Mesothelial cell of epicardium (in vitro differentiated cells): ENCODE measurements at places on chromosomes 5 and 9.

DNA sequence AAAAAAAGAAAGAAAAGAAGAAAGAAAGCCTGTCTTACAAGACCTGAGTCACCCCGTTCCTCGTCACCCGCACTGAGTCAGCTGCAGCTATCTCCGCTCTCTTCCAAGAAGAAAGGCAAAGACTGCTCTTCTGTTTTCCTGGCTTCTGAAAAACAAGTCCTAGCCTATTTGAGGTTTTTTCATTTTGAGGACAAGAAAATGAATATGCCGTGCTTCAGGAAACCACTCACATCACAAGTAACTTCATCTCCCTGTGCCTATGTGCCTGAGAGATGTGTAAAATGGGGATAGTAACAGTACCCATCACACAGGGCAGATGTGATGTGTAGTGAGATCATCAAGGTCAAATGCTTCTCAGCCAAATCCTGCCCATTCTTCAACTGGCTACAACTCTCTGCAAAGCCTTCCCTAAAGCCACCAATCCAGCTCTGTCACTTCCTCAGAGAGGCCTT is 78.4 kb downstream of the GLDC start:
- DNase-seq = no peak

DNA sequence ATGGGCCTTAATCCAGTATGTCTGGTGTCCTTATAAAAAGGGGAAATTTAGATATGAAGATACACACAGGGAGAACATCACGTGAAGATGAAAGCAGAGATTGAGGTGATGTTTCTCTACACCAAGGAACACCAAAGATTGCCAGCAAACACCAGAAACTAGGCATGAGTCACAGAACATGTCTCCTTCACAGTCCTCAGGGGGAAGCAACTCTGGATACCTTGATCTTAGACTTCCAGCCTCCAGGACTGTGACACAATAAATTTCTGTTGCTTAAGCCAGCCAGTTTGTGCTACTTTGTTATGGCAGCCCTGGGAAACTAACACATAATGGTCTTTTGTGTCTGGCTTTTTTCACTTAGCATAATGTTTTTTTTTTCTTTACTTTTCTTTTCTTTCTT is 41.2 kb upstream of the STRBP start:
- no peak for DNase-seq

DNA sequence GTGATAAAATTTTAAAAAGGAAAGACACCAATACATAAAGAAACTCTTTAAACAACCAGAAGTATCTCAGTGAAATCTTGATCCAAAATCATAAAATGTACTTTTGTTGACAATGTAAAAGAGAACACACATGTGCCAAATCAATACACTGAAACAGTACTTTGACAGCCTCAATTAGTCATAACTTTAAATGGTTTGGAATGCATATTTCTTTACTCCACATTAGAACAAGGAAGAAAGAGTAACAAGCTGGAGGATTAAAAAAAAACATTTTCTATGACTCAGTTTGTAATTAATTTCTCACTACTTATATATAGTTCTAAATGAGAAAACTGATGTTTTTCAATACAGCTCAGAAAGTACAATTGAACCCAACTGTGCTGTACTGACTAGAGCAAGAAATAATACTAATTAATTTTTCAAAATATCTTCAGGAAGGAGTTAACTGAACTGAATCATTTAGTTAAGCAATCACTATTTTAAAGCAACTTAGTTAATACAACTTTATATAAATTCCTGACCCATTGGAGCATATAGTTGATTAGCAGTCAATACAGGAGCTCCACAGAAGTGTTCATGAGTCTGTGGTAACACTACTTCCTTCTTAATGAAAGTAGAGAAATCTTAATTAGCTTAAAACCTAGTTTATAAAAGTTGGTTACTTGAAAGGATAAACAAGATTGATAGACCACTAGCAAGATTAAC is 101.0 kb downstream of the NR3C1 start:
- DNase-seq = no peak

GRCh38 chr5:170552621-170553115 is 48.8 kb downstream of the KCNIP1 start:
- DNase-seq = peak; percentile 86

DNA sequence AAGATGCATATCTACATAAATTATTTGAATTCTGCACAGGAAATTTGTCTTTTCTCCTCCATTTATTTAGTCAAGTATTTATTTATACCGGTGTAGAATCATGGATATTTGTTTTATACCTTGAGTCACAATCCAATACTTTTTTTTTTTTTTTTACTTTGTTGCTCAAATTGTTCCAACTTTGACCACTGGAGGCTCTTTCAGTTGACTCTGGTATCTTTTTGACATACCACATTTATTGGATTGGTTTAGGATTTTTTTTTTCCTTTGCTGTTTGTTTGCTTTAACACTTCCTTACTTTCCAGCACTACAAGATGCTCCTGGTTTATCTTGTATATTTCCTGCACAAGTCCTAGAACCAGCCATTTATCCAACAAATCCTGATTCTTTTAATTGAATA is 543.1 kb upstream of the RIOK2 start:
- no peak for DNase-seq

DNA sequence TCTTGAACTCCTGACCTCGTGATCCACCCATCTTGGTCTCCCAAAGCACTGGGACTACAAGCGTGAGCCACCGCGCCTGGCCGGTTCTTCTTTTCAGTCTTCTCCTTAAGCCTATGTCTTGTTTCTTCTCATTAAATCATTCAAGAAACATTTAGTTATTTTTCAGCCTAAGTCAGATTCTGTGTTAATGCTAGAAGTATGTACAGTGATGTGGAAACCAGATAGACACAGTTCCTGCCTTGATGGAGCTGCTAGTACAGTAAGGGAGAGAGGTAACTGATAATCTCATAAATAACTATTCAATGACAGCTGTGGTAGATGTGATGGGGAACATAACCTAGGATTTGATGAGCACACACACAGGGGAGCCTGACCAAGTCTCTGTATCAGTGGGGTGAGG is 46.3 kb upstream of the NR3C1 start:
- DNase-seq = no peak

DNA sequence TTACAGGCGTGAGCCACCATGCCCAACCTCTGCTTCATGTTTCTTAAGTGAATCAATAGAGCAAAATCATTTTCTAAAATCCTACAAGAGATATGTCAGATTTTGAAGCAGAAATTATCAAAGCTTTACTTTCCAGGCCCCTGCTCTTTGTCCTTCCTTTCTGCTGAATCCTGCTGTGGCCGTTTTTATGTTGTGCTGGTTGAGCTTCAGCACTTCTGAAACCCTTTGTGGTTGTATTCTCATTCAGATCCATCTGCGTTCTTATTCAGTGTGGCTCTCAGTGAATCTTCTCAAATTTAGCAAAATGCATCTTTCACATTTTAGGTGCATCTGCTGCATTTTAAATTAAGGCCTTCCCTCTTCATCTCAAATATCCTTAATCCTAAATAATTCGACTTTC is 26.0 kb downstream of the JMY start:
- DNase-seq = no peak

DNA sequence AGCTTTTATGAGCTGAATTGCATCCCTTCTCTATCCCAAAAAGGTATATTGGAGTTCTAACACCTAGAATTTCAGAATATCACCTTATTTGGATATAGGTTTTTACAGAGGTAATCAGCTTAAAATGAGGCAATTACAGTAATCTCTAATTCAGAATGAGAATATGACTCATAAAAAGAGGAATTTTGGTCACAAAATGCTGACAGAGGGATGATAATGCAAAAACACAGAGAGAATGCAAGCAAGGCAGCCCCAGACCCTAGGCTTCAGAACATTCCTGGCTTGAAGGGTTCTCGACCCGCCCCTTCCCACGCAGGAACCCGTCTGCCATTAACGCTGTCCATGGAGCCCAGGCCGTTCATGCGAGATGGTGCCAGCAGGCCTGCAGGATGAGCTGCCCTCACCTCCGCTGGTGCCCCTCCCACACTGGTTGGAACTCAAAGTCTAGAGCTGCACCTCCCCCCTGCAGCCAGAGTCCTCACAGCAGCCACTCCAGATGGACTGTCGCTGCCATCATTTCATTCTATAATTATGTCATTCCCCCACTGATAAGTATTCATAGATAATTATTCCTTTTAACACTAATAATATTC is 1173.4 kb upstream of the ACO1 start:
- no peak for DNase-seq

- no peak for DNase-seq
Measured at GRCh38 chr9:89778100-89779090, 173.6 kb downstream of the GADD45G start.

GRCh38 chr5:86442036-86442745 is 175.6 kb upstream of the COX7C start:
- DNase-seq = no peak

GRCh38 chr5:168155585-168155984 is 135.9 kb upstream of the WWC1 start:
- DNase-seq = no peak

DNA sequence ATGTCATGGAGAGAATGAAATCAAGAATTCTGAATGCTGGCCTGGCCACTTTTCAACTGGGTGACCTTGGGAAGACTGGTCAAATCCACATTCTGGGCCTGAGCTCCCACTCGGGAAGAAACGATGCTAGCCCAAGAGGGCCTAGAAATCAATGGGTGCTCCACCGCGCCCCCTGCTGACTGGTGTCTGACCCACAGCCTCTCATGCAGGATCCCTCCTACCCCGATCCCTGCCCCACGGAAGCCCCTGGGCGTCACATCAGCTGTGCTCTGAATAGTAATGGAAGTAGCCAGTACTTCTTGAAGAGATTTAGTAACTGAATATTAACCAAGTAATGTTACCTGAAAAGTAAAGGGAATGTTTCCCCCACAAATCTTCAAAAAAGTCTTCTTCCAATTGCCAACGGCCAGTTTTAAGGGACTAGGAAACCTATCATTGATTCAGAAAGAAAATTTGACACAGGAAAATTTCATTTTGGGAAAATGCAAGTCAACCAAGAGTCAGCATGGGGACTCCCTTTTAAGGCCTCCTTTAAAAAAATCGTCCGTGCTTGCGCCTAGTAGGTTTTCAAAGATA is 43.9 kb downstream of the CRB2 start:
- DNase-seq = no peak

DNA sequence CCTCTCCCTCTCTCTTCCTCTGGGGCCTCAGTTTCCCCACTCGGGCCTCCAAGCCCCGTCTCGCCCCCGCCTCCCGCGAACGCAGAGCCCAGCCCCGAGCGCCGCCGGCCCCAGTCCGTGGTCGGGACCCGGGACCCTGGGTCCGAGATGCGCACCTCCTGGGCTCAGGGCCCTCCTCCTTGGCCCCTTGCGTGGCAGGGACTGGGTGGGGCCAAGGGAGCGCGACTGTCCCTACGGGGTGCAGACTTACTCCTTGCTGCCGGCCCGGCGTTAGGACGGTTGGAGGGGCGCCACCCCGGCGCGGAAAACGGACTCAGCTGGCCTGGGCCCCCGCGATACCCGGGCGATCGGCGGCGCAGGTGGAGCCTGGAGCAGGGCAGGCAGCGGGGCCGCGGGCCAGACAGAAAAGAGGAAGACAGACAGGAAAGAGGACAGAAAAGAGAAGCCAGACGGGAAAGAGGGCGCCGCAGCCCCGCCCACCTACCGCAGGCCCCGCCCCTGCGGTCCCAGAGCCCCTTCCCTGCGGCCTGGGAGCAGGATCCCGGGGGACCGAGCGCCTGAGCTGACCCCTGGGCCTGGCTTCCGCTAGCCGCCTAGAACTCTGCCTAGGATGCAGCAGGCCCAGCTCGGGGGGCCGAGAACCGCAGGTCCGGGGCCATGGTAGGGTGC is at the start of gene GBGT1:
GBGT1 (minus strand) TSS at position 411 of the 669 bp plus-strand sequence. CDS start 1,502 bp downstream, outside the sequence.
- no peak for DNase-seq

GRCh38 chr9:91783876-91784672 is 166.0 kb downstream of the ROR2 start:
- DNase-seq = no peak

GRCh38 chr5:62333250-62333794 is 27.3 kb downstream of the KIF2A start:
- no peak for DNase-seq

GRCh38 chr5:82560561-82560960 is 282.4 kb upstream of the RPS23 start:
- DNase-seq = no peak

DNA sequence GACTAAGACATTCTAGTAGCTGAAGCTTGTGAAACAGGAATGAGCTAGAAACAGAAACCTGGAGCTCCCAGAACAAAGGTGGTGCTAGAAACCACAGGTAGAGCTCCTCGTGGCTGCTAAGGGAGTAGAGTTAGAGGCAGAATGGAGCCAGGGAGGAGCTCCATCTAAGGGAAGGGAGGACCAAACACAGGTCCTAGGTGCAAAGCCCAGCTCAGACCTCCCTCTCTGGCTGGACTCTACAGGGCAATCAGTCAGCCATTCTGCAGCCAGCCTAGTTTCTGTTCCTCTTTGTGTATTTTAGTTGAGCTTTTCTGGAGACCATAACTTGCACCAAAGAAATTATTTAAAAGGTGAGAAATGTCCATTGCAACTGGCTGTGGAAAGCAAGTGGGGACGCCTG is 70.4 kb downstream of the CRB2 start:
- DNase-seq = no peak

- DNase-seq = no peak
Measured at GRCh38 chr9:104984121-104984520, 56.2 kb upstream of the ABCA1 start.

- DNase-seq = no peak
Measured at GRCh38 chr9:20208961-20209371, 413.3 kb downstream of the MLLT3 start.

- DNase-seq = peak; percentile 70
Measured at GRCh38 chr5:134524826-134525682, at the start of gene JADE2. Gene JADE2, plus strand, starts transcription at chr5:134525670. Its CDS starts 10,188 bp downstream, at chr5:134535858.

- peak; percentile 53 for DNase-seq
Measured at GRCh38 chr9:4985386-4986266, 554 bp downstream of the JAK2 start.

DNA sequence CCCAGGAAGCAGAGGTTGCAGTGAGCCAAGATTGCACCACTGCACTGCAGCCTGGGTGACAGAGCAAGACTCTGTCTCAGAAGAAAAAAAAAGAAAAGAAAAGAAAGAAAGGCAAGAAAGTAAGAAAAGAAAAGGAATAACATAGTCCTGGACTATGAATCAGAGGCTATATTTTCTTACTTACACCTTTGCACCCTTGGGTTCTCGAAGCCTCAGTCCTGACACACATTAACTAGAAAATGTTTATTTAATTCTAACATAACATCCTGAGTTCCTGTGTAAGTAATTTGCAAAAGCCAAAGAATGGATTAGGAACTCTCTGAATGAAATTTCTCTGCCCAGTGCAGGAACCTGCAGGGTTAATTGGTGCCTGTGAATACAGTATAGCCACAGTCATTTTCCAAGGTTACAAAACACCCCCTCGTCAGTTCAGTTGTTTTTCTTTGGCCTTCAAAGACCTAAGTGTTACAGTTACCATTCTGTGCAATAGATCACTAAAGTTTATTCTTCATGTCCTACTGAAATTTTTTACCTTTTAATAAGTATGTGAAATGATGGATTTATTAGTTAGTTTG is 147.6 kb downstream of the SV2C start:
- DNase-seq = no peak

GRCh38 chr9:134835448-134835847 is 45.2 kb upstream of the FCN2 start:
- no peak for DNase-seq

DNA sequence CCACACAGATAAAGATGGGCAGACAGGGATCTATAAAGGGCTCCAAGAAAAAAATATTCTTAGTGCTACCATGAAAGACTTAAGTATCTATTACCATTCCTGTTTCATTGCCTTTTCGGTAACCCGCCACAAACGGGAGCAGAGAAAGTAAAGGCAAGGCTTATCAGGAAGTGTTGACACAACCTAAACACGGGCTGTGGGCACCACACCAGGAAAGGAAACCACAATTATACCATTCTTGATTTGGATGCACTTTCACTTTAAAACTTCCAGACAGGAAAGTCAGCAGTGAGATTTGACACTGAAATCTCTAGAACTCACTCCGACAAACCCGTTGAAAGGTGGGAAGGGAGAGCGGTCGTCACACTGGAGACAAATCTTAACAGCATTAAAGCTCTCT is 6.5 kb downstream of the TLE1 start:
- no peak for DNase-seq
